ENCODE measurements at places on chromosomes 2 and 18. TPM values are rescaled to one million over a fixed set of nuclear protein-coding genes. Genes with fewer than 3 reads are reported as not detected.

Gene LRP1B
- total RNA-seq = 1.2 TPM

Gene CHRND
- 1.4 TPM for total RNA-seq

Gene MYOM1
- total RNA-seq = 6.5 TPM

Gene REEP1
- 6.6 TPM for total RNA-seq

Gene GAREM2
- total RNA-seq = 3.5 TPM

Gene ARHGEF33
- total RNA-seq = 0.96 TPM

Gene OR6B2
- not detected for total RNA-seq

Gene HOXD9
- 5.9 TPM for total RNA-seq

Gene GPR155
- total RNA-seq = 4.5 TPM

Gene SEPTIN10
- total RNA-seq = 94.9 TPM

DNA sequence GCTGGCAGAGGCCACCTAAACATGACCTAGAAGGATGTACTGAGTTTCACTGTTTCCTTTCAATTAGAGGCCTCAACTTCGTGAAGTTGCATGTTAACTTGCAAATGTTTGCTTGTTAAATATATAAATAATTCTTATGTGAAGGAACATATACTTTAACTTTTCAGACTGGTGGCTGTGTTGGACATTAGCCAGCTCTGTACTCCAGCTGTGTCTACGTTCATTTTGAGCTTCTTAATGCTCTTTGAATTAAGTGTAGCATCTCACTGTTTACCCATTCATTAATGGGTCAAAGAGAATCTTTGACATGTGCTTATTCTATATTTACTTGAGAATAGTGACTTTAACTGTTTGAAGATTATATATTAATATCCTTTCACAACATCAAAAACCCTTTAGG, 823.2 kb upstream of the ID2 start:
- H3K4me3 ChIP-seq = no peak overlapping the region
- H3K27ac ChIP-seq = no peak overlapping the region
- H3K36me3 ChIP-seq = no peaks in the 10 kb centered on the region
- no peaks in the 10 kb centered on the region for H3K4me1 ChIP-seq
- no peaks in the 10 kb centered on the region for H3K27me3 ChIP-seq

GRCh38 chr2:109411640-109412325, 202.0 kb downstream of the SEPTIN10 start:
- no peak for DNase-seq
- H3K27me3 ChIP-seq = no peaks in the 10 kb centered on the region
- H3K36me3 ChIP-seq = no peaks in the 10 kb centered on the region
- H3K27ac ChIP-seq = no peak overlapping the region
- no peak overlapping the region for H3K4me3 ChIP-seq
- H3K4me1 ChIP-seq = no peaks in the 10 kb centered on the region

DNA sequence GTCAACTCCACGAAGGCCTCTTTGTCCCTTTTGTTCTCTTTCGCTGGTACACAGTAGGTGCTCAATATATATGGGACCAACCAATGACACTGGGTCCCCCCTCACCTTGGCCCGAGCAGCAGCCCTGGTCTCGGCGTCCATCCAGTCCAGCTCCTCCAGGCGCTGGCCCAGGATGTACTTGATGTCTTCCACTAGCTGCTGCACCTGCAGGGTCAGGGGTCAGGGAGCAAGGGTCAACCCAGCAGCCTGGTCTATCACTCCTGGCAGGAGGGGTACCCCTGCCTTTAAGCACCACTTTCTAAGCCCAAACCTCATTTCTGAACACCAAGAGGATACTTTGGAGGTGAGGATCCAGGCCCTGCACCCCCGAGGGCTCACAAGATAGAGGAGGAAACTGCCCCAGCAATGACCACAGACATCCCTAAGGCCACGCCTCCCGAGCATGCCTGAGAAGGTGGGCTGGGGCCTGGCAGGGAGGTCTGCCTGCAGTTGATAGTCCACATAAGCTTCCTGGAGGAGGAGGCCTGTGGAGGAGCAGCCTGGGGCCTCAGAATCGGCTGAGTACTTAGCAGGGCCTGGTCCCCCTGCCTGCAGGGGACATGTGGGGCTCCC, 4.2 kb downstream of the ECEL1 start:
- peaks cover 31% of the 10 kb centered on the region for H3K27me3 ChIP-seq
- H3K4me1 ChIP-seq = peaks cover 5% of the 10 kb centered on the region
- no peak overlapping the region for H3K27ac ChIP-seq
- no peaks in the 10 kb centered on the region for H3K36me3 ChIP-seq
- no peak overlapping the region for H3K4me3 ChIP-seq

DNA sequence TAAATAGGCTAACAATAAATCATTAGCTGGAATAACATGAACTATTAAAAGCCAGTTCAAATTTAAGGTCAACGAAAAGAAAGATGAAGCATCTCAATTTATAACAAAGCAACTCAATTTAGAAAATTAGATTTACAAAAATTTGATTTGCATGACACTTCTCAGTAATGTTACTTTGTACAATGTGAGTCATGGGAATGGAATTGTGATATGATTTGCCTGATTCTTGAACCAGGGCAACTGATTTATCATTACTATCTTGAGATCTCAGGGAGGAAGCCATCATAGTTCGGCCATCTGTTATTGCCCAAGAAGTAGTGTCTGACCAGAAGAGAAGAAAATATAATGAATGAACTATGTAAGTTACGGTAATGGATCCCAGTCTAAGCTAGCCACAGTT, 193.1 kb downstream of the RIT2 start:
- DNase-seq = no peak
- H3K27me3 ChIP-seq = no peaks in the 10 kb centered on the region
- no peaks in the 10 kb centered on the region for H3K4me1 ChIP-seq
- no peaks in the 10 kb centered on the region for H3K36me3 ChIP-seq
- H3K27ac ChIP-seq = no peak overlapping the region

- H3K4me1 ChIP-seq = no peaks in the 10 kb centered on the region
- H3K27ac ChIP-seq = no peak overlapping the region
- H3K27me3 ChIP-seq = no peaks in the 10 kb centered on the region
- DNase-seq = no peak
- no peaks in the 10 kb centered on the region for H3K36me3 ChIP-seq
Measured at GRCh38 chr2:202267495-202267894, 1.9 kb downstream of the NOP58 start.

- DNase-seq = no peak
- H3K36me3 ChIP-seq = no peaks in the 10 kb centered on the region
- no peaks in the 10 kb centered on the region for H3K4me1 ChIP-seq
- no peak overlapping the region for H3K4me3 ChIP-seq
- no peak overlapping the region for H3K27ac ChIP-seq
Measured at GRCh38 chr2:215717501-215718381, 281.9 kb upstream of the FN1 start.

- H3K4me3 ChIP-seq = no peak overlapping the region
- no peak overlapping the region for H3K27ac ChIP-seq
Measured at GRCh38 chr2:31246184-31246852, 12.4 kb downstream of the EHD3 start.

DNA sequence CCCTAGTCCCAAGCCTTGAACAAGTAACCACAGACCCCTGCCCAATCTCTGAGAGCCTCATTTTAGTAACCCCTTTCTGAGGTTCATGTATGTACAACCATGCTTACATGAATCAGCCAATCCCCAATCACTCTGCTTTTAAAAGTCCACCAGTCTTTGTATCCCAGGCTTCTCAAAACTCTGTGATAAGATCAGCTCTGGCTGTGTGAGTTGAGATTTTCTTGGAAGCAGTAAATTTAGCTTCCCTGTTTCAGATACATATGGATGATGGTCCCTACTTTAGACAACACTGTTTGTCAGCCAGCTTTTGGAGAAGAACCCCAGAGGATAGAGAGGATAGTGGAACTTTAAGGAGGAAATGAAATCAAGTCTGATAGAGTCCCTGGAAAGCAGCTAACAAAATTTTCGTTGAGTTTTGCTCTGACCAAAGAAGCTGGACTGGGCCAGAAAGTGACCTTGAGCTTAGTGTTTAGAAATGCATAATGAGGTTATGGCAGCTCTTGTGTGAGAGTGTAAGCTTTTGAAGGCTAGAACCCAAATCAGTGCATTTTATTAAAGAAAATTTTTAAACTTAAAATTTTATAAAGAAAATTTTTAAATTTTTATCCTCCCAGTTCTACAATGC, 3.7 kb downstream of the ADNP2 start:
- no peak overlapping the region for H3K4me3 ChIP-seq
- H3K36me3 ChIP-seq = no peaks in the 10 kb centered on the region
- H3K4me1 ChIP-seq = peaks cover 5% of the 10 kb centered on the region
- no peaks in the 10 kb centered on the region for H3K27me3 ChIP-seq
- no peak overlapping the region for H3K27ac ChIP-seq
- no peak for DNase-seq

DNA sequence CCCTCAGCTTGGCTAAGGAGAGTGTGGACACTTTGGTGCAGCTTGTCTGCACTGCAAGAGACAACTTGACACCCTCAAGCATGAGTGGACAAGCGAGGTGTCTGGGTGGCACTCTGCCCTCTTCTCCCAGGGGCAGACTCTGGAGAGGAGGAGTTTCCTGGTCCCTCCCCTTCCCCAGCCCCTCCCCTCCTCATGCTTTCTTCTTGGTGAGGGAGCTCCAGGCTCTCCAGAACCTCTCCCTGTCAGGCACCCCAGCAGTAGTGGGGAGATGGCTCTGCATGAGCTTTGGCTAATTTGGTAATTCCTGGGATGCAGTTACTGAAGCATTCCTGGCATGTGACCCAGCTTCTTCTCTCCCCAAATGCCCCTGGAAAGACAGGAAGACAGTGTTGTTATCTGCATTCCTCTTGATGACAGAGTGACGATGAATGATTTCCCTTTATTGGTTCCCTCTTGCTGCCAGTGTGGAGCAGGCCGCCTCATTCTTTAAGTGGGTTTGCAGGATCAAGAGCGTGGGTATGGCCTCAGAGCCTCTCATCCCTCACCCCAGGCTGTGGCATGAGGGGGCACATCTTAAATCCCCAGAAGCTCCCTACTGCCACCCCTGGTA, 89.2 kb downstream of the STPG4 start:
- DNase-seq = no peak
- H3K4me1 ChIP-seq = peaks cover 13% of the 10 kb centered on the region
- no peak overlapping the region for H3K27ac ChIP-seq

DNA sequence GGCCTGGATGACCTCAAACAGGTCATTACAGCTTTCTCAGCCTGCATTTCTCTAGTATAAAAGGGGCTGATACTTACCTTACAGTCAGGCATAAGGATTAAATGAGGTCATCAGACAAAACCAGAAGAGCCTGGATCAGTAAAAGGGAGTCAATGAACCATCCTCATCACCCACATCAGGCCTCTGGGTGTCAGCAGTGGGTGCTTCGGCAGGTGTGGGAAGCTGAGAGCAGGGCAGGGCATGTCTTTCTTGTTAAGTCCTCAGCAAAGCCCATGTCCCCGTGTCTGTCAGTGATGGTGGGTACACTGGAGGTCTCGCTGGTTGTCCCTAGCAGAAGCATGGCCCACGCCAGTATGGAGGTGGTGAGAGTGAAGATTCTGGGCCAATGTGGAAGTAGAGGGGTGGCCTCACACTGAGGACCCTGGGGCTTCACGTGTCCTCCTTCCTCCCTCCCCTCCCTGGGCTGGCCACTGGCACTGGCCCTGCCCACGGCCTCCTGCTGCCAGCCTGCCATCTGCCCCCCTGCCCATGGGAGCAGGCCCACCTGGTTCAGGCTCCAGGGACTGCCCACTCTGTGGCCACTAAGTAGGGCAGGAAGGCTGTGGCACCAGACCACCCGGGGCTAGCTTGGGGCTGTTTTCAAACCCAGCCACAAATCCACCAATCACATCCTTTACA, 4.4 kb downstream of the ADRA2B start:
- H3K4me3 ChIP-seq = no peak overlapping the region
- H3K27ac ChIP-seq = no peak overlapping the region
- DNase-seq = no peak
- H3K27me3 ChIP-seq = no peaks in the 10 kb centered on the region

DNA sequence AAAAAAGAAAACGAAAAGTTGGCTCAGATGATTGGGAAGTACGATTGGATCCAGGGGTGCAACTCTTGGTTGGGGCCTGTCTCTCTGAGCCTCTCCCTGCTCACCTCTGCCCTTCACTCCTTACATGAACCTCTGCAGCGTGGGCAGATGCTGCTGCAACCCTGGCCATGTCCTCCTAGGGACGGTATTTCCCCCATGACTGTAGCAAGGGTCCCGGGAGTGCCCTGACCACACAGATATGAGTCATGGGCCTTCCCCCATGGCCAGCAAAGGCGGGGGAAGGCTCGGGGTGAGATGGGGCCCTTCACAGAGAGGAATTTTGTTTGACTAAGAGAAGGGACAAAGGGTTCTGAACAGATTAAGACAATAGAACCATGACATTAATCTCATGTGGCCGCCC, 129.0 kb downstream of the NCK2 start:
- no peak overlapping the region for H3K27ac ChIP-seq
- no peak overlapping the region for H3K4me3 ChIP-seq
- H3K27me3 ChIP-seq = no peaks in the 10 kb centered on the region
- H3K4me1 ChIP-seq = no peaks in the 10 kb centered on the region

GRCh38 chr2:150351922-150352321, 135.5 kb downstream of the RND3 start:
- no peak overlapping the region for H3K4me3 ChIP-seq
- H3K27me3 ChIP-seq = no peaks in the 10 kb centered on the region
- H3K4me1 ChIP-seq = no peaks in the 10 kb centered on the region
- H3K27ac ChIP-seq = no peak overlapping the region

DNA sequence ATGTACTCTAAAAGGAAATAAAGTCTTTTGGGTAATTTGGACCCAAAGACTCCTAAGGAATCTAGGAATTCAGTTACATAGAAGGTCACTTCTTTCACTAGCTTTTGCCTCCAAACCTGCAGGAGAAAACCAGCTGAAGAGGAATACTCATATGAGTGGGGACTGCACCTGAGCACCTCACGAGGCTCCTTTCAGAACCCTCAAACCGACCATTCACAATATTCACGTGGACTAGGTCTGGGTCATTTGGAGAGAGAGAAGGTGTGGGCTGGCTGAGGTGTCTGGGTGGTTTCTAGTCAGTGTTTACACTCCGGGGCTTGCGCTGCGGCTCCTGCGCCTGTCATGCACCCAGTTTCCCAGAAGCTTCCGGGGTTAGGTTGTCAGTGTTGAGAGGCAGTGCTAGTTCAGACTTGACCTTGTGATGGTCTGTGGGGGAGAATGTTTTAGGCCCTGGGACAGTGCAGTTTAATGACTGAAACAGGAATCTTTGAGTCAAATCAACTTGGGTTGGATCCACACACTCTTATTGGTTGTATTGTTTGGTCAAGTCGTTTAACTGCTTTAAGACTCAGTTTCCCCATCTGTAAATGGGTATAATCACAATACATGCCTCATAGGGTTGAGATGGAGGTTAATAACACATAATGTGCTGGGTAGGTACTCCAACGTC, 78.4 kb downstream of the LIMS1 start:
- peak overlapping the region; percentile 66 for H3K27ac ChIP-seq
- peaks cover 36% of the 10 kb centered on the region for H3K4me1 ChIP-seq
- no peaks in the 10 kb centered on the region for H3K36me3 ChIP-seq
- H3K27me3 ChIP-seq = no peaks in the 10 kb centered on the region

GRCh38 chr2:150486539-150487484, 655 bp downstream of the RND3 start:
- DNase-seq = peak; percentile 51
- peak overlapping the region; percentile 86 for H3K27ac ChIP-seq
- no peaks in the 10 kb centered on the region for H3K4me1 ChIP-seq
- H3K4me3 ChIP-seq = peak overlapping the region; percentile 61
- H3K27me3 ChIP-seq = no peaks in the 10 kb centered on the region
- no peaks in the 10 kb centered on the region for H3K36me3 ChIP-seq
